ENCODE measurements at places on chromosomes 6 and 20.

DNA sequence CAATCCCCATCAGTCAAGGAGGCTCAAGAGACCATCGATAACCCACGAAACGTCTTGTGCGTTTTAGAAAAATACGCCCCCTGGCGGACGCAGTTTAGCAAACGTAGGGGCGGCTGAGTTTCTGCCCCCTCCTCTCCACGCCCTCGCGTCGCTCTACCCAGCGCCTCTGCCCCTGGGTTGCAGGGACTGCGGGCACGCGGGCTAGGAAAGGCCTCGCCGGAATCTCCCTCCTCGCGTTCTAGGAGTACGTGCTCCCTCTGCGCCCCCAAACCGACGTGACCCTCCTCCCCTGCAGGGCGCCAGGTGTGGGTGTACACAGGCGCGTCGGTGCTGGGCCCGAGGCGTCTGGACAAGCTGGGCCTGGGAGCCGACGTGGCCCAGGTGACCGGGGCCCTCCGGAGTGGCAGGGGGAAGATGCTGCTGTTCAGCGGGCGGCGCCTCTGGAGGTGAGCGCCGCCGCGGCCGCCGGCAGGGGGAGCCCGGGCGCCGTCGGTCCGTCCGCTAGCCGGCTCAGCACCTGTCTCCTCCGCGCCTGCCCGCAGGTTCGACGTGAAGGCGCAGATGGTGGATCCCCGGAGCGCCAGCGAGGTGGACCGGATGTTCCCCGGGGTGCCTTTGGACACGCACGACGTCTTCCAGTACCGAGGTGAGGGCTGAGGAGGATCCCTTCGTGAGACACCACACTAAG, 5.3 kb downstream of the MMP9 start:
- DNase-seq, result peak; percentile 63

- no peak for DNase-seq
These were observed 70.0 kb downstream of the FAM50B start for GRCh38 chr6:3919130-3919628.

DNA sequence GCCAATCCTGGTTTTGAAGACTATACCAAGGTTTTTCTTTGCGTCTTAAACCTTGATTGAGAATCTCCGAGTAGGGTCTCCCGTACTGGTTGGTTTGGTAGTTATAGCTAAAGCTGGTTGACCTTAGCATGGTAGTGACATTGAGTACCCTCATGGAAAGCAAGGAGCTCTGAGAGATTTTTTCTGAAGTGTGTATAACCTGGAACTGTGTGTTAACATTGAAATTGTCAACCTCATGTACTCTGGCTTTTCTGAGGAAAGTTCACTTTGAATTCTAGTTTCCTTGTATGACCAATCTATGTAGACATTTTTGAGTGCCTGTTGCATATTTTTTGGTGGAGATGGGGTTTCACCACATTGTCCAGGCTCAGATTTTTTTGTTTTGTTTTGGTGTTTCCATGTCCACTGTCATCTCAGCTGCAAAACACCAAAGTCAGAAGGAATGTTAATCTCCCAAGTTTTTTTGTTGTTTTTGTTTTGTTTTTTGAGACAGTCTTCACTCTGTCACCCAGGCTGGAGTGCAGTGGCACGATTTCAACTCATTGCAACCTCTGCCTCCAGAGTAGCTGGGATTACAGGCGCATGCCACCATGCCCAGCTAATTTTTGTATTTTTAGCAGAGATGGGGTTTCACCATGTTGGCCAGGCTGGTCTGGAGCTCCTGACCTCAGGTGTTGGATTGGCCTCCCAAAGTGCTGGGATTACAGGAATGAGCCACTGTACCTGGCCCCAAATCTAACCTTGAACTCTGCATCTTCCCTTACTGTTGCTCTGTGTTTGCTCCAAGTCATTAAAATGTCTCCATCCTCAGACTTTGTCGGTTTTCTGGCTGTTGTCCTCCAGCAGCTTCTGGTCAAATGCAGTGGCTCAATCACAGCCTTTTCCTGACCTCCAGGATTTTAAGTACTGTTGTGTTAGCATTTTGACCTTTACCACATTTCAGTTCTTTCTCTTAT, 4.3 kb downstream of the RPS12 start:
- DNase-seq, result no peak

DNA sequence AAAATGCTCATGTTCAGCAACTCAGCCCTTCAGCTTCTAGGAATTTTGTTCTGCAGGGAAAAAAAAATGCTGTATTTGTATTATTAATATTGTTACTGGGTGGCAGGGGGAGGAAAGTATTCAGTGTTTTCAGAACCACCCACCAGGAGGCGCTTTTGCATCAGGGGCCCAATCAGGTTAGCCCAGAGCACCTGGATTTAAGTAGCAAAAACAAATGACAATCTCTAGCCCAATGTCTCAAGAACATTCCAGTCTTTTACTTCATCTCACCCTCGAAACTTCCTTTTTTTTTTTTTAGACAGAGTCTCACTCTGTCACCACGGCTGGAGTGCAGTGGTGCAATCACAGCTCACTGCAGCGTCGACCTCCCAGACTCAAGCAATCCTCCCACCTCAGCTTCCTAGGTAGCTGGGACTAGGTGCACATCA, 635 bp upstream of the C20orf203 start:
- no peak for DNase-seq

DNA sequence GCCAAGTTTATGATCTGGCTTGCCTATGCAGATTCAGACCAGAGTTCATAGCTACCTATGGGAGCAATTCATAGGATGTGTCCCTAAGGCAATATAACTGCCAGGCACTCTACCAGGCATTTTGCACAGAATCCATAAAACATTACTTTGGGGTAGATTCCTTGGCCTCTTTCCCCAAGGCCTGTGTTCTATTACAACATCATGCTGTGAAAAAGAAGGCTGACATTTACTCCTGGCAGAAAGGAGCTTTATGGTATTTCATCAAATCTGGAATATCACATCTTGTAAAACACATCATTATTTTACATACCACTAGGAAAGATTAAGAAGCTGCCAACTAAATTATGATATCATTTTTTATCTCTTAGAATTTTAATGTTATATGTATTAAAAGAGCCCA, 287.0 kb upstream of the MARCKS start:
- DNase-seq, result no peak

DNA sequence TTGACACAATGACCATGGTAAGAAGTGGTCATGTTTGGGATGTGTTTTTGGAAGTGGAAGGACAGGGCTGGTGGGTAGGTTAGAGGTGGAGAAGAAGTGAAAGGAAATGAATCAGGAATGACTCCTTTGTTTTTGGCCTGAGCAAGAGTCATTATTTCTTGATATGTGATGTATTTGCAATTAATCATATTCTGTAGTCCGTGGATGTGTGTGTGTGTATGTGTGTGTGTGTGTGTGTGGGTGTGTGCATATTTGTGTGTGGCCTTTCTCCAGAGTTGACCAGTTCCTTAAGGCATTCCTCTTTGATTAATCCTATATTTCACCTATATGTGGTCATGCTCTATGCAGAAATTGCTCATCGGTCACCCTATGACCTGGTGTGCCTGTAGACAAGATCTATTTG, 130.7 kb downstream of the UTRN start:
- DNase-seq, result no peak

DNA sequence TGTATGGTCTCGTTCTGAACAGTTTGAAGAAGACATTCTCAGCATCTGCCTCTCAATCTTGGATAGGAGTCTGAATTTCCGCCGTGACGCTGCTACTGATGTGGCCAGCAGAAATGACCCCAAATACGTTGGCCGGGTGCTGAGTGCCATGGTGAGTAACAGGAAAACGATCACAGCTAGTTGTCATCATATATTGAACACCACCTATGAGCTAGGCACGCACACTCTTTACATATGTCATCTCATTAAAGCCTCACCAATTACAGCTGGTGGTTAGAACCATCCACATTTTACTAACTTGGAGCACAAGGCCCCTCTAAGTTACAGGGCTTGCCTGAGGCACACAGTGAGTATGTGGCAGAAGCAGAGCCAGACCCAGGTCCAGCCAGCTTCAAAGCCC, 17.1 kb downstream of the TGM3 start:
- no peak for DNase-seq

- DNase-seq, result no peak
These were observed 154.9 kb upstream of the MLN start for GRCh38 chr6:33958526-33959328.

DNA sequence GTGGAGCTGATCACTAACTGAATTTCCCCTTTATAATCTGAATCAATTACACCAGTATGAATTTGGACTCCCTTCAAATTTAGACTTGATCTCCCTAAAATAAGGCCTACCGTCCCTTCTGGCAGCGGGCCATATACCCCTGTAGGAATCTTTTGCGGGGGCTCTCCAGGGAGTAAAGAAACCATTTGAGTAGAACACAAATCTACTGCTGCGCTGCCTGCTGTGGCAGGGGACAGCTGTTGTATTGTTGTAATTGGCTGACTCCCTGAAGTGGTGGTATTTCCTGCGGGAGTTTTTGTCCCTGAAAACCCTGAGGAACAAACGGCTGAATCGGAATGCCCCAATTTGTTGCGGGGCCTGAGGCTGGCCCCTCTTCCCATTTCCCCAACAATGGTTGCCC, 16.0 kb upstream of the PTCRA start:
- no peak for DNase-seq

- DNase-seq, result no peak
These were observed 469.7 kb downstream of the CDKAL1 start for GRCh38 chr6:21003780-21004541.

DNA sequence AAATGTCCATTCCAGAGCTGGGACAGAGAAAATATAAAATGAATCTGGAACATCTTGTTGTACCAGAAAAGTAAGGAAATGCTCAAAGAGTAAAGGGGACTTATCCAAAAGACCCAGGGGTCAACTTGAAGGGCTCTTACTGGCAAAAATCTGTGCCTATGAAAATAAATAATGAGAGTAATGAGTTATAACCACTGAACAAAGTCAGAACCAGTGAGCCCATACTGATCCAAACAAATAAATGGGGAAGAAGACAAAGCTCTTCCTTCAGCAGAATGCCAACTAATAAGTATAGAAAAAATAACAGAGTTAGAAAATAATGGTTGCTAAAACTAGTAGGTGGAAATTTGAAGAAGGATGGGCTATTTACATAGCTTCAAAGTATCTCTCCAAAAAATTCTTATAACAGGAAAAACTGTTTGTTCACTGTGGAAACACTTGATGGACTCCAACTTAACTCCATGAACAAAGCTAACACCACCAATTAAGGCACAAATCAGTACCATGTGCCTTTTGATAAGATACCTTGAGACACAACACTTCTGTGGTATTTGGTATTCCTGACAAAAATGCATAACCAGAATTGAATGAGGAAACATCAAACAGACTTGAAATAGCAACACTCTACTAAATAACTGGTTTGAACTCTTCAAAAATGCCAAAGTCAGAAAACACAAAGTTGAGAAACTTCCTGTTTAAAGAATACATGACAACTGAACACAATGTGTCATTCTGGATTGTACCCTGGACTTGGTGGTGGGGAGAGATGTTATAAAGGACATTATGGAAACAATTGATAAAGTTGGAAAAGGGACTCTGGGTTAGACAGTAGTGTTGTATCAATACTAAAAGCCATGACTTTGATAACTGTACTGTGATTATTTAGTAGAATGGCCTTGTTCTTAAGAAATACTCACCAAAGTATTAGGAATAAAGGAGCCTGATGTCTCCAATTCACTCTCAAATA, 197.5 kb downstream of the ISM1 start:
- DNase-seq, result no peak

GRCh38 chr20:20939006-20939405, 167.2 kb downstream of the LINC00237 start:
- no peak for DNase-seq

- DNase-seq, result no peak
These were observed 97.8 kb upstream of the MRPS10 start for GRCh38 chr6:42315259-42315990.

- peak; percentile 61 for DNase-seq
These were observed 4.6 kb downstream of the FOXQ1 start for GRCh38 chr6:1316489-1316971.

GRCh38 chr6:108745664-108746336, 102.4 kb upstream of the ARMC2 start:
- DNase-seq, result no peak

- no peak for DNase-seq
These were observed 9.7 kb upstream of the CCN6 start for GRCh38 chr6:112044196-112044595.

DNA sequence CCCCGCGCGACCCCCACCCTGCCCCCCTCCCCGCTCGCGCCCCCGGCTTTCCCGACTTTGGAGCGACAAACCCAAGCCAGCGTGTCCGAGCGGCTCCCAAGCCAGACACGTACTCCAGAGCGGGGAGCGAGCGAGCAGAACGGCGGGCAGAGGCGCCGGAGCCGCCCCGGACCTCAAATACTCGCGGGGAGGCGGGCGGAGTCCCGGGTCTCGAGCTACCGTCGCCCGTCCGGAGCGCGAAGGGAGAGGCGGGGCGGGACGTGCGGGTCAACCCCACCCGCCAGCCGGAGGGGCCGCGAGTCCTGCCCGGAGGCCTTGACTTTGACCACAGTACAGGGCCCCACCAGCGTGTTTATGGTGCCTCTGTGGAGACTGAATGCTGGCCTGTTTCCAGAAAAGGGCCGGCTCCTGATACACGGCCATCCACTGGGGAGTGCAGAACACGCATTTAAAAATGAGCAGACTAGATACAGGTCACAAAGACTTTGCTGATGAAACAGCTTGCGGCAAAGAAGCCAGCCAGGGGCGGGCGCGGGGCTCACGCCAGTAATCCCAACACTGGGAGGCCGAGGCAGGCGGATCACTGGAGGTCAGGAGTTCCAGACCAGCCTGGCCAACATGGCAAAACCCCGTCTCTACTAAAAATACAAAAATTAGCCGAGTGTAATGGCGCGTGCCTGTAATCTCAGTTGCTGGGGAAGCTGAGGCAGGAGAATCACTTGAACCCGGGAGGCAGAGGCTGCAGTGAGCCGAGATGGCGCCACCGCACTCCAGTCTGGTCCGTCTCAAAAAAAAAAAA, at the start of gene SERPINB6:
TSS of gene SERPINB6 (minus strand) at position 148 of the 799 bp plus-strand sequence. CDS start 12,235 bp downstream, outside the sequence.
- DNase-seq, result peak; percentile 86

DNA sequence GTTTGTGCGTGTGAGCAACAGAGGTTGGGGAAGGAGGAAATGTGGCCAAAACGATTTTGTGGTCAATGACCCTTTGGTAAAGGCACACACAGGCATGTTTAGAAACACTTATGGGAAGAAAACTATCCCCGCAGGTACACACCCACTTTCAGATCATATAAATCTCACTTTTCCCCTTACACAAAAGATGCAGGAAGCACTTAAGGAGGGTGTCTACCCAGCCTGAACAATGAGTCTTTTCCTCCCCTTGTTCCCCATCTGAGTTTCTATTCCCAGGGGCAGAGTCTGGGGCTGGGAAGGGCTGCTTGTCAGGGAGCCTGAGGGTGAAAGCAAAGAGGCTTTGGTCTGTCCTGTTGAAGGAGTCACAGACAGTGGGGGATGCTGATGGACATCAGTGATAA, 193.2 kb upstream of the SALL4 start:
- no peak for DNase-seq

All from right forelimb (tissue), 1 donor.